Kasumi-1 (cell line): ENCODE measurements at places on chromosomes 12 and 14.

- no peak for DNase-seq
Measured at GRCh38 chr14:53547593-53547992, 394.5 kb upstream of the DDHD1 start.

DNA sequence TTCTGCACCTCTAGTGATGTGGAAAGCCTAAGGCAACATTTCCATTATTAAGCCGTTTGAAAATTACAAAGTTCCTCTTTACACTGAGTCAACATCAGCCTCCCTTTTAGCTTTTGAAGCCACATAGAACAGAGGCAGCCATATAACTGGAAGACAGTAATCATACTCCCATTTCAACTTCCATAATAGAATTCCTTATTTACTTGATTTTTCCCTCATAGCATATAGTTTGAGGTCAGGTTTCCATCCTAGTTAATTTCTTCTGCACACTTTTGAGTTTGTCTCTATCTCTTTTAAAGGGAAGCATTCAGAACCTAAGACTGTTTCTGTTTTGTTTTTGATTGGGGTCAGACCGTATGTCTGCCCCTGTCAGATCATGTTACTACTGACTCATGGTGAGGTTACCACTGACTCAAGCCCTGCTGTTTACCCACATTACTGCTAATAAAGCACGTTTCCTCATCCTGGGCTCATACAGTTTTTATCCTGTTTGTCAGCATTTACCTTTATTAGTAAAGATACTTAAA is 161.0 kb downstream of the SLC38A4 start:
- DNase-seq = peak; percentile 48

DNA sequence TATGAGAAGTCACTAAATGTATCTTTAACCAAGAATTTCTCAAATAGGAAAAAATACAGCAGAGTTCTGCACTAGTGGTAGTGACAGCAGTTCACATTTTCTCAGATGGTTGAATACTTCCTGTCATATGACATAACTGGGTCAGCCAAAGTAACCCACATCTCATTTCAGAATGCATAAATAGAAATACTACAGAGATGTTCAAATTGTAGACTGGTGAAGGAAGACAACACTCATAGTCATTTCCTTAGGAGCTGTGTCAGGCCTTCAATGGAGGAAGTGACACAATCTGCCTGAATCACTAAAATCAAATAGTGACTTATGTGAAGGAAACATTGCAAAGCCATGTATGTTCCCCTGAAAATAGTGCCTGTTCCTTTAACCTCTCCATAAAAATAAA is 32.4 kb downstream of the FERMT2 start:
- DNase-seq = peak; percentile 97

DNA sequence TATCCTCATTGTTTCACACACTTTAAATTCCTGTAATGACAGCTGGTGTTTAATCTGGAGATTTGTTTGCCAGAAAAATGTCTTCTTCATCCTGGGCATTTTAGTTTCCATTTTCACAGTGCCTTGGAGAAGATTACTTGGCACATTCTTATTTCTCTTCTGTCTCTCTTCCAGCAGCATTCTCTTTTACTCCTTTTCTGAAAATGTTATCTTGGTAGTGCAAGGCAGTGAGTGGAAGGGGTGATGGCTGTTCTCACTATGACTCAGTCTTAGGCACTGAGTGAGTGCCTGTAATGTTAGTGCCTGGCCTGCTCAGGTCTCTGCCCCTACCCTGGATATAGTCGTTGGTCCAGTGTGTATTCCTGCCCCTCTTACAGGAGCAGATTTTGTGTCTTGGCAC is 13.1 kb downstream of the CLECL1 start:
- DNase-seq = no peak

DNA sequence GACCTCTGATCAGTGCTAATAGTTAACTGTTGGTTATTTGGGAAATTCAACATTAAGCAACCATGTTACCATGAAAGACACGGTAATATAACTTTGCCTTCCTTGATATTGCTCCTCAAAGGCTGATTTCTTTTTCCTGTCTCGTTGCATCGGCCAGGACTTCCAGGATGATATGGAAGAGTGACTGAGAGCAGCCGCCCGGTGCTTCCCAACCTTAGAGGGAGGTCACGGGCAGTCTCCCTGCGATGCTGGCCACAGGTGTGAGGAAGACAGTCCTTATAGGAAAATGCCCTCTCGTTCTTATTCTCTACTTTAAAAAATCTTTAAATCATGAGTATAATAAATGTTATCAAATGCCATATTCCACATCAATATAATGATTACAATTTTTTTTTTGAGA is 33.1 kb upstream of the GPR132 start:
- no peak for DNase-seq

DNA sequence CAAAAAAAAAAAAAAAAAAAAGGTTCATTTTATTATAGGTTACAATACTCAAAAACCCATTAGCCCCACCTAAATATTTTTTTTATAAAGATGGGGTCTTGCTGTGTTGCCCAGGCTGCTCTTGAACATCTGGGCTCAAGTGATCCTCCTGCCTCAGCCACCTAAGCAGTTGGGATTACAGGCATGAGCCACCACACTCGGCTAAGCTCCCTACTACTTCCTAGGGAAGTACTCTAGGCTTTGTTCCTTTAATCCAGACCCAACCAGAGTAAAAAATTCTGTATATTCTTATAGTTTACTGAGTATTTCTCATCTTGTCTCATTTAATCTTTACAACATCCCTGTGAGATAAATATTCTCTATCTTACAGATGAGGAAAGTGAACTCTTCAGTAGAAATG is 50.7 kb downstream of the RBMS2 start:
- DNase-seq = no peak

- DNase-seq = no peak
Measured at GRCh38 chr14:89088530-89088929, 264.1 kb downstream of the TTC8 start.

DNA sequence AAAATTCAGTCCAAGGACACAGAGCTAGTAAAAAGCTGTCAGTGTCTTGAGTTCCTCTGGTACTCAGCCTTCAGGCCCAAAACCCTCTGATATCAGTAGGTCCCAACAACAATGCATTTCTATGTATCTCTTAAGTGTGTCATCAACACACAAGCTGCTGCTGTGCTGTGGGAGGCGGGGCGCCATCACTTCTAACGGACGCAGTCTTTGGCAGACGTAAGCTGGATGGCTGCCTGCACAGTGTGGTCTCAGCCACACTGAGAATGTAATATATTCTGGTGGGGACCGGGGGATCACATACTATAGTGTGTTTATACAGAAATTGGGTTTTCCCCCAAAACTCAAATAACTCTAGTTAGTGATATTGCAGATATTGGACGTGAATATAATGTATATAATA is 123.9 kb downstream of the SUDS3 start:
- no peak for DNase-seq

DNA sequence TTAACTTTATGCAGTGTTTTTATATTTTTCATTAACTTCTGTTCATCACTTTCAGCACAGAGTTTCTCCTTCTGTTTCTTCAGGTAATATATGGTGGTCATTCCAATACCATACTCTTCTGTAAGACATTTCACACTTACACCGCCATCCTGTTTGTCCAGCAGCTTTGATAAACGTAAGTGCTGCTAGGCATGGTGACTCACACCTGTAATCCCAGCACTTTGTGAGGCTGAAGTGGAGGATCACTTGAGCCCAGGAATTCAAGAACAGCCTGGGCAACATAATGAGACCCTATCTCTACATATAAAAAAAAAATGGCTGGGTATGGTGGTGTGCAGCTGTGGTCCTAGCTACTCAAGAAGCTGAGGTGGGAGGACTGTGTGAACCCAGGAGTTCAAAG is 55.8 kb downstream of the EXOC5 start:
- DNase-seq = no peak

DNA sequence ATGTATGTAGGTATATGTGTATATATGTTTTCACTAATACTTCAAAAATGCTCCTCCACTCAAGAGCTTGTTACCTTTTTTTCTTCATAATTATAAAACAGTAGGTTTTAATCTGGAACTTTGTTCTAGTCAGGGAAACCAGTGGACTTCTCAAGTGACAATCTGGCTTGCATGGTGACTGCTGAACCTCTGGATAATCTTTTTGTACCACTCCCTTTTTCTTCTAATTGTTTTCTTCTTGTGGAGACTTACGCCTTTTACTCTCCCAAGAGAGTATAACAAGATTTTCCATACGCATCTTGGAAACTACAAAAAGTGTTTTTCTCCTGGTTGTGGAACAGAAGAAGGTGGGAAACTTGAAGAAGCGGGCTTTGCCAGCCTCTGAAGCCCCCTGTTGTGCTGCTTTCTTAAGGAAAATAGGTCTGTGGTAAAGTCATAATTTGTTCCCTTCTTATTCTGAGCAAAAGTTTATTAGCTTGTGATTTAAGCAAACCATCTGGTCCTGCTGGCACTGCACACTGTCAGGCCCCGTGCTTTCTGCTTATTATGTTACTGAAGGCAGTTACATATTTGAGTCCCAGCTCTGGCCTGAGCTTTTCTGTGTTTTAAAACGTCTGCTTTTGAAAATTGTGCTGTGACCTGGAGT is 291.8 kb downstream of the ERC1 start:
- DNase-seq = no peak

- no peak for DNase-seq
Measured at GRCh38 chr12:100652488-100652887, 79.0 kb downstream of the GAS2L3 start.

- DNase-seq = no peak
Measured at GRCh38 chr14:103816991-103817390, 30.4 kb downstream of the PPP1R13B start.

DNA sequence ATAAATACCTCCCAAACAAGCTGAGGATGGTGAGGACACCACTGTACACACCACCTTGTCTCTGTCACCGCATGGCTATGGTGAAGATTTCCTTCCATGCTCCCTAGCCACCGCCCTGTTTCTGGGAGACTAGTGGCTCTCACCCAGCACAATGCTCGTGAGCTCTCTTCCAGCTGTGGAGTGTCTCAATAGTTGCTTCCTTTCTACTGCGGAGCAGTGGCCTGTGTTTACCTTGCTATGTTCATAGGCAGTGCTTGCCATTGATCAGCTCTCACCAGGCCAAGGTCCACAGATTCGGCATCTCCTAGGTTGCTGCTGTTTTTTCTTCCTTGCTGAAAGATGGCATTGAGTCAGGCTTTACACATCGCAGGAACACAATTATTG is 313.6 kb upstream of the RTL1 start:
- DNase-seq = no peak

GRCh38 chr12:6430124-6430989 is 14.4 kb upstream of the CD27 start:
- no peak for DNase-seq

- no peak for DNase-seq
Measured at GRCh38 chr14:77158175-77158881, 16.7 kb upstream of the ZDHHC22 start.

- no peak for DNase-seq
Measured at GRCh38 chr12:22169376-22169775, 123.4 kb downstream of the CMAS start.

DNA sequence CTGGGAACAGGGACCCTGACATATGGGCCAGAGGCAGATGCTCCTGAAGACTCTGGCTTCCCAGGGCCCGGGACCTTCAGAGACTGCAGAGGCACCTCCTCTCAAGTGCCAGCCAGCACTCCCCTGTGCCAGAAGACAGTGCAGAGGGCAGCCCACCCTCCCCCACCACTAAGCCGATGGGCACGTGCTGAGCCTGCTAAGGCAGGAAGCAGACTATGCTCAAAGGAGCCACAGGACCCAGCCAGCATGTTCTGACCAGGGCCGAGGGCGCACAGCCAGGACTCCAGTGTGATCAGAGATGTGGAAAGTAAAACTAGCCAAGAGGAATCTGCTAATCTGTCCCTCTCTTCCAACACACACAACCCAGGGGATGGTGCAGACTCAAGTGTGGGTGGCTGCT is 29.8 kb downstream of the DIO3 start:
- DNase-seq = no peak

- no peak for DNase-seq
Measured at GRCh38 chr12:9133216-9133916, 17.6 kb upstream of the A2M start.

GRCh38 chr14:91138511-91139359 is 24.9 kb downstream of the DGLUCY start:
- peak; percentile 64 for DNase-seq

GRCh38 chr12:128639089-128639488 is 184.7 kb downstream of the SLC15A4 start:
- no peak for DNase-seq

DNA sequence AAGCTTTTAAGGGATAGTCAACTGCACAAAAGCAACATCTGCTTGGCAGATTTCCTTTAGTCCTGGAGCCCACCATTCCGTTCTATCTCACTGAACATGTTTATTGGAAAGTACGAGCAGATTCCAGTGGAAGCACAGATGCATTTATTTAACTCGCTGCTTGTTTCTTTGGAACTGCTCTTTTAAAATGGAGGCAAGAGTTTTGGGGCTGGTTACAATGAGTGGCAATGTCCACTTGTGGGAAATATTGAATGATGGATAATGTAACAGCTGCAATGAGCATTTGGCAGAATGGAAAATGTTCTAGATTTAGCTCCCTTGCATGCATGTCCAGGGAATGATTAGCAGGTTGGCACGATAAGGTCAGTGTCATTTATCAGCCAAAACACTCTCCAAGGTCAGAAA is 163.0 kb downstream of the ATP23 start:
- DNase-seq = no peak

DNA sequence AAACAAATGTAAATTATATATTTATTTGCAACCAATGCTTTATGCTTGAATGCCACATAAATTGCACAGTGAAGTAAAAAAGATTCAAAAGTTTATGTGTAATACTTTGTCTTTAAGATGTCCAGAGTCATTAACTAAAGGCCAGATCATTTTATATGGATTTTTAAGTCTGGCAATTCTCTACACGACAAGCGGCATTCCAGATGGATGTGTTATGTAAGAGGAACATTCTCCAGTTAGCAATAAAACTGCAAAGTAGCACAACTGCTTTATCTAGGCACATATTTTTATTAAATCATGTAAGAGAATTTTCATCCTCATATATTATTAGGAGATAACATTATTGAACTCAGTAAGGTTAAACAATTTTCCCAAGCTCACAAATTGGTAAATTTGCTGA is 1717.7 kb upstream of the SEL1L start:
- no peak for DNase-seq
